ENCODE measurements at places on chromosomes 6 and 20.

DNA sequence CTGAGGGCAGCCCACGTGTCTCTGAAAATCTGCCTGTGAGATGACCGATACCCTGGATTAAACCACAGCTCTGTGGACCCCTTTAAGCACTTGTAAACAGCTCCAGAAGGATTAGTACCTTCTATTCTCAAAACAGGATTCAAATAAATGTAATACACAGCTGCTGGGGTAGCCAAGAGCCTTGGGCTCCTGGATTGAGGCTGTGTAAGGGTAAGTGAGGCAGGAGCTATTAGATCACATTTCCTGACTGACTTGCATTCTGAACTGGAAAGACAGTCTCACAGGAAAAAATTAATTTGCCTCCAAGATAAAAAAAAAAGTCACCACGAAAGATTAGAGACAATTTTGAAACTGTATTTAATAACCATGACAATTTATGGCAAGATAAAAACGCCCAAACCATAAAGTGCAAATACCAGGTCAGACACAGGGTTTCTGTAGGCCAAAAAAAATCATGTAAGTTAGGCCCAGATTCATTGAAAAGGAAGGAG is 78.0 kb downstream of the TRMT11 start:
- DNase-seq = no peak

- no peak for DNase-seq
Observed at GRCh38 chr6:167984876-167985604, 12.4 kb upstream of the KIF25 start.

GRCh38 chr6:101276066-101276465 is 117.4 kb upstream of the GRIK2 start:
- DNase-seq = no peak

DNA sequence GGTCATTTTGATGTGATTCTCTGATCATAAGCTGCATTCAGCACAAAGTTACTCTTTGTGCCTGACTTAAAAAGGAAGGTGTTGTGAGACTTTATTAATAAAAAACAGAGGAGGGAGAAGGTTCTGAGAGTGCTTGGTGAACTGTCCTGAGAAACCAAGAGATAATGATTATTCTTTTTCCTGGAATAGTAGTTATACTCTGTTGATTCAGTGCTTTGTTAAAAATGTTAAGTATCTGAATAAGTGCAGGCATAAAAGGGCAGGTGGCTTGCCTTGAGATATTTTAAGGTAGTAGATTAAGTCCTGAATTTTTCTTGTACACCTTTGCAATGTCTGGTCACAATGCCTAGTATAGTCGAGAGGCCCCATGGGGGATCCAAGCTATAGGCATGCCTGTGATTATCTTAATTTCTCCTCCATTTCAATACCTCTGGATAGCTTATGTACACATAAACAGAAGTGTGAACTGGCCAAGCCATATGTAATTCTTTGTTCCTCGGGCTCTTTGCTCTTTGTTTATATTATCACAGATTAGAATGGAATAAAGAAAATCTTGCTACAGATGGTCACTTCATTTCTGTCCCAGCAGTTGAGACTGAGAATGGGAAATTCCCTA is 50.0 kb downstream of the SOBP start:
- no peak for DNase-seq

GRCh38 chr6:24426729-24427446 is 24.2 kb downstream of the MRS2 start:
- no peak for DNase-seq

DNA sequence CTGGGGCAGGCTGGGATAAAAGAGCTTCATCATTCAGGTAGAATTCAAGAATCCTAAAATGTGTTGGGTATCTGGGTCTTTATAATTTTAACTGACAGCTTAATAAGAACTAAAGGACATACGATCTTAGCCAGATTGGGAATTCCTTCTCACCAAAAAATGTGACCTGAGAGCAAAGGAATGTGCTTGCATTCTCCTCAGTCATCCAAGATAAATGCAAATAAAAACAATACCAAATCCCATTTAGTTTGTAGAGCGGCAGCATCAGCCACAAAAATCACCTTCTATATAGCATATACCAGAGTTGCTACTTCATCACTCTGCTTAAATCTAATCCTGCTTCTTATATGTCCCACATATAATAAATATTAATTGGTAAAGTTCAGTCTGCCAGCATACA is 16.9 kb downstream of the USP49 start:
- no peak for DNase-seq

DNA sequence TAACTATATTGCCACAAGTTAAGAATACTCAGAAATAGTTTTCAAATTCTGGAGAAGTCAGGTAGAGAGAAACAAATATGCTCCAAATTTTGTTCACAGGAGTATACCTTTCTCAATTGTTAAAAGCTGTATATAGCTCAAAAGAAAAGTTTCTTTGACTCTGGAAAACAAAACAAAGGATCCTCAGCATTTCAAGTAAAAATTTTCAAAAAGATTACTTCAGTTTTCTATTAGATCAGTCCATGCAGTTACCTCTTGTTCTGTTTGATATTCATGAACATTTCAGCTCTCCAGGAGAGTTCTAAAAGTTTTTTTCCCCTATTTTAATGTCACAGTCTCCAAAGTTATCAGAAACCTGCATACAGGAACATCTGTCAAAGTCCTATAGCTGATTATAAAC is 30.4 kb upstream of the ENTPD6 start:
- no peak for DNase-seq

- no peak for DNase-seq
Observed at GRCh38 chr6:36289281-36289878, 19.5 kb downstream of the PNPLA1 start.

DNA sequence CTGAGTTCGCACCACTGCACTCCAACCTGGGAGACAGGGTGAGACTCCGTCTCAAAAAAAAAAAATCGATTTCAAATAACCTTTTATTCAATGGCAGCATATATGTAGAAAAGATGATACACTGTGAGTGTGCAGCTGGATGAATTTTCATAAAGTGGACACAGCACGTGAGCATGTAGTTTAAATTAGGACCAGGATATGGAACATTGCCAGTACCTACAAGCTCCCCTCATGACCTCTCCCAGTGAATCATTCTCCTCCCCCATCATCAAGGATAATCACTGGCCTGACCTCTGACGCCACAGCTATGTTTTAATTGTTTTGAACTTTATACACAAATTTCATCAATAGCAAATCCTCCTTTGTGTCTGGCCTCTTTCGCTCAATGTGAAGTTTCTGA is 53.8 kb upstream of the HDAC2 start:
- DNase-seq = no peak

All from activated CD4-positive, CD25-positive, alpha-beta regulatory T cell treated with anti-CD3 and anti-CD28 coated beads, Interleukin-2, amount 50 U/mL, for 16 hours (primary cell).